ENCODE measurements at places on chromosomes 1 and 21.

DNA sequence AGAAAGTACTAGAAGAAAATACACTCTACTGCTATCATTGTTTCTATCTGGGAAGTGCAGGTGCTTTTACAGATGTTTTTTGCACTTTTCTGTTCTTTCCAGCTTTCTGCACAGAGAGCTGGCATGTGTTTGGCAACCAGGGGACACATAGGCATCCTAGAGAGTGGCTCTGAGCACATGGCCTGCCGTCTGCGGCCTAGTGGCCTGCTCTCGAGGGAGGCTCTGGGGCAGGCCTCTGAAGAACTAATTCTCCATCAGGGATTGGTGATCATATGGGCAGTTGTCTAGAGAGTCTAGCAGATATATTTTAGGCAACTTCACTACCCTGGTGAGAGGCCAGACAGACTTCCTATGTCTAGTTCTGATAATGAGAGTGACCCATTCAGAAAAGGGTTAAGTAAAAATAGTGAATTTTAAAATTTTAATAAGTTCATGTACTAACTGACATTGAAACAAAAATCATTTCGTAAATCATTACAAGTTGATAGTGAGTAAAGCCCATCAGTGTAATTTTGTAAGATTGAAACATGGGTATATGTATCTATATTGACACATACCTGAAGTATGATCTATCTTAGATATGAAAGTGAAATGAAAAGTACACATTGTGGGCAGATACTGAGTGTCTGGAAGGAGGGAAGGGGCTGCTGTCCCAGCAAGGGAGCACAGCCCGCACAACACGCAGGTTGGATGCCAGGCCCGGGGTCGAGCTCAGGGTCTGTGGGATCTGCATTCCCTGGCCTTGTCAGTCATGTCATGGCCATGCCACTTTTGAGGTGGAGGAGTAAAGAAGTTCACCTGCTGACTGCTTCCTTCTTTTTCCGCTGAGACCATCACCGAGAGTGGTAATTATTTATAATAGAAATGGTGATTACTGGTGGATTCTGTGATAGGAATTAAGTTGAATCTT, 79.8 kb downstream of the PCBP3 start:
- no peak for DNase-seq

GRCh38 chr1:223143537-223144248, 645 bp upstream of the TLR5 start:
- DNase-seq: no peak

DNA sequence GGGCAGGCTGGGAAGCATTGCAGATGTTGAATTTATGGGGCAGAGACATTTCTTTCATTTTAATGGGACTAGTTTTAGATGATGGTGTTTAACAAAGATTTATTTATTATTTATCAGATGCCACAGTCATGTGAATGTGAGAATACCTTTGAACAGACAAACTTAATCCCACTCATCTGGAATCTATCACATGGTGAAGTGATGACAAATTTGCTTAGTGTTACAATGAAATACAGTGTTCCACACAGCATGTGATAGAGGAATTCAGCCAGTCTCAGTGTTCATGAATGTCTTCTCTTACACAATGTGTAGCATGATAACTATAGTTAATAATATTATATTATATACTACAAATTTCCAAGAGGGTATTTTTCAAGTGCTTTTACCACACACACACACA, 1361.7 kb upstream of the B3GALT2 start:
- DNase-seq: no peak

GRCh38 chr21:41615613-41616012, 107.7 kb upstream of the TMPRSS2 start:
- no peak for DNase-seq

DNA sequence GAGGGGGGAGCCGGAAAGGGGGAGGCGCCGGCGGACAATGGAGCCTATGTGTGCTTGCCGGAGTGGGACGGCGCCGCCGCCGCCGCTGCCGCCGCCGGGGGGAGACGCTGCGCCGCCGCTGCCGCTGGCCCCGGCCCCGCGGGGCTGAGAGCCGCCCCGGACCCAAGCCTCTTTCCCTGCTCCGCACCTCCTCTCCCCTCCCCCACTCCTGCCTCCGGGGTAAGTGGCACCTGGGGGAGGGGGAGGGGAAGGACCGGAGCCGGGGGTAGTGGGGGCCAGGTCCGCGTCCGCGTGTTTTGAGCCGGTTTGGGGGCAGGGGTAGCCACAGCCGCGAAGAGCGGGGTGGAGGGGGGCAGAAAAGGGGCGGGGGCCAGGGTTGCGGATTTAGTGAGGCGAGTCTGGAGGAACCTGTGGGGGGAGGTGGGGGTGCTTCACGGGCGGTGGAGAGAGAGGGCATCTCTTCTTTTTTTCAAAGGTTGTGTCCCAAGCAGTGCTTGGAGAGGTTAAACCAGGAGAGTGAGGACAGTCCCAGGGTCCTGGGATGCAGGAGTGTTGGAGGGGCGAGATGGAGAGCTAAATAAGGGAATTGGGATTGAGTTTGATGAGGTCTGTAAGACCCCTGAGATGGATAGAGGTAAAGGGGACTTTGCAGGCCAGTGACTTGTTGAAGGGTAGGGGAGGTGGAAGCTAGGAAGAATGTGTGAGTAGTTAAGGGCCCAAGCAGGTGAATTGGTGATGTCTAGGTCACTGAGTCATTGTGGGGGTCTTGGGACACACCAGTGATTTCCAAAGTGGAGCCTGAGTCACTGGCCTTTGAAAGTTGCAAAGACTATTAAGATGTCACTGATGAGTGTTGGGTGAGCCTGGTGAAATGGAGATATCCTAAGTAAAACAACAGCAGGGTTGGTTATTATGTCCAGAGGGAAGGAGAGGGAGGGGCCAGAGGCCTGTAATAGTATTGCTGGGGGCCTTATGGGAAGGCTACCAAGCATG, 59.1 kb downstream of the BCL9 start:
- DNase-seq: no peak

Data from stimulated activated CD8-positive, alpha-beta memory T cell treated with anti-CD3 and anti-CD28 coated beads, Interleukin-2, amount 100 ng/mL, for 48 hours (primary cell).